ENCODE measurements at places on chromosomes 16 and 17. TPM values are rescaled to one million over a fixed set of nuclear protein-coding genes. Genes with fewer than 3 reads are reported as not detected.

The KCNJ12 gene
- total RNA-seq = not detected

The MGAT5B gene
- total RNA-seq = 0.21 TPM

The USP6 gene
- total RNA-seq = 0.02 TPM

The SLC22A31 gene
- total RNA-seq = 2.3 TPM

The CASKIN1 gene
- total RNA-seq = 2.2 TPM

The DLX4 gene
- total RNA-seq = not detected

The JPH3 gene
- total RNA-seq = not detected

The COPZ2 gene
- 4.4 TPM for total RNA-seq

The SPATA32 gene
- 0.28 TPM for total RNA-seq

The DOC2A gene
- 2.7 TPM for total RNA-seq

The CBX2 gene
- total RNA-seq = 8.2 TPM

The ABCC11 gene
- not detected for total RNA-seq

The KRTAP9-8 gene
- total RNA-seq = not detected

The CLDN7 gene
- 0.31 TPM for total RNA-seq

The PRPSAP1 gene
- total RNA-seq = 45.2 TPM

The OR2C1 gene
- total RNA-seq = not detected

The XYLT2 gene
- 65.3 TPM for total RNA-seq

The KRTAP4-4 gene
- total RNA-seq = not detected

The C16orf86 gene
- total RNA-seq = 0.68 TPM

The PRAC1 gene
- total RNA-seq = not detected

The FBRS gene
- 124 TPM for total RNA-seq

The ASPHD1 gene
- 4.4 TPM for total RNA-seq

The CSHL1 gene
- total RNA-seq = not detected

The C17orf78 gene
- not detected for total RNA-seq

The PROCA1 gene
- 6.0 TPM for total RNA-seq

The KRT17 gene
- total RNA-seq = not detected

The HSPB9 gene
- not detected for total RNA-seq

The TBC1D3G gene
- not detected for total RNA-seq

The PRSS27 gene
- total RNA-seq = 1.8 TPM

The APOH gene
- not detected for total RNA-seq

The CDH5 gene
- not detected for total RNA-seq

The C16orf54 gene
- total RNA-seq = 17.8 TPM

The HOXB2 gene
- 28.1 TPM for total RNA-seq
